GM23248 (cell line): ENCODE measurements at places on chromosomes 2 and 18.

DNA sequence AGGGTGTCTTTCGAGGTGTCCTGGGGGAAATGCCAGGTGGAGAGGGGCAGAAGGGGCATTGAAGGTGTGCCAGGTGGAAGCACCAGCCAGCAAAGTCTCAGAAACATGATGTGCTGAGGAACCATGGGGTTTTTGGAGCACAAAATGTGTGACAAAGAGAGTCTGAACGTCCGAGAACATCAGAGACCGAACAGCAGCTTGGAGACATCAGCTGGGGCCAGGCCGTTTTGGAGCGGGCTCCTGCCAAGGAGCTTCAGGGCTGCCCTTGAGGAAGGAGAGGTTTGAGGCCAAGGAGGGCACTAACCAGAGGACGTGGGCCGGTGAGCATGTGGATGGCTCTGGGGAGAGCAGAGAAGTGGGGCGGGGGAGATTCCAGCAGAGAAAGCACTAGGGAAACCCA lies 5.3 kb upstream of the MBP start:
- DNase-seq = no peak
- no peaks in the 10 kb centered on the region for H3K4me1 ChIP-seq
- no peak overlapping the region for H3K27ac ChIP-seq
- no peaks in the 10 kb centered on the region for H3K36me3 ChIP-seq
- H3K27me3 ChIP-seq = no peaks in the 10 kb centered on the region
- no peak overlapping the region for H3K4me3 ChIP-seq

- no peaks in the 10 kb centered on the region for H3K27me3 ChIP-seq
- peak overlapping the region; percentile 52 for H3K27ac ChIP-seq
- H3K36me3 ChIP-seq = peaks cover 37% of the 10 kb centered on the region
- peaks cover 11% of the 10 kb centered on the region; the same call in 1 of the 2 replicates for H3K4me1 ChIP-seq
- peak overlapping the region; percentile 97 for H3K4me3 ChIP-seq
Observed at GRCh38 chr2:175180701-175181103, 808 bp downstream of the ATP5MC3 start.

- H3K36me3 ChIP-seq = no peaks in the 10 kb centered on the region
- DNase-seq = peak; percentile 6
- H3K27ac ChIP-seq = no peak overlapping the region
- no peaks in the 10 kb centered on the region for H3K27me3 ChIP-seq
Observed at GRCh38 chr2:1910592-1911246, 166.4 kb upstream of the PXDN start.

DNA sequence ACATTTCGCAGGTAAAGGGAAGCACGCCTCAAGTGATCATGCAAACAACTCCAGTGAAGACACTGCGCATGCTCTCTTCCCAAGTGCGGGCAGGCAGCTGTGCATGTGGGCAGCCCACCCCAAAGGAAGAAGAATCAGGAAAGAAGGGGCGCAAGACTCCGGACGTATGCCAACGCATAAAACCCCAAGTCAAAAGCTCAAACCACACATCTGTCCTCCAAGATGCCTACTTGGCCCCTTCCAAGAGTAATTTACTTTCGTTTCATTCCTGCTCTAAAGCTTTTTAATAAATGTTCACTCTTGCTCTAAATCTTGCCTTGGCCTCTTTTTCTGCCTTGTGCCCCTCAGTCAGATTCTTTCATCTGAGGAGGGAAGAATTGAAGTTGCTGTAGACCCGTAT lies 254.9 kb downstream of the PIEZO2 start:
- H3K27ac ChIP-seq = no peak overlapping the region
- no peaks in the 10 kb centered on the region for H3K27me3 ChIP-seq
- no peak for DNase-seq
- no peak overlapping the region for H3K4me3 ChIP-seq

- no peaks in the 10 kb centered on the region for H3K27me3 ChIP-seq
- H3K27ac ChIP-seq = no peak overlapping the region
- no peaks in the 10 kb centered on the region for H3K4me1 ChIP-seq
- H3K36me3 ChIP-seq = no peaks in the 10 kb centered on the region
Observed at GRCh38 chr18:1244397-1245122, 339.9 kb downstream of the ADCYAP1 start.
